Upper lobe of left lung (tissue), 6 donors: ENCODE measurements at places on chromosomes 6 and 20. TPM values are rescaled to one million over a fixed set of nuclear protein-coding genes. Genes with fewer than 3 reads are reported as not detected.
A peak's percentile ranks its signal among the peaks of the same experiment; 100 is the strongest.

BAG2 gene
- total RNA-seq = 7.4 TPM

VGLL2 gene
- total RNA-seq = not detected

DNA sequence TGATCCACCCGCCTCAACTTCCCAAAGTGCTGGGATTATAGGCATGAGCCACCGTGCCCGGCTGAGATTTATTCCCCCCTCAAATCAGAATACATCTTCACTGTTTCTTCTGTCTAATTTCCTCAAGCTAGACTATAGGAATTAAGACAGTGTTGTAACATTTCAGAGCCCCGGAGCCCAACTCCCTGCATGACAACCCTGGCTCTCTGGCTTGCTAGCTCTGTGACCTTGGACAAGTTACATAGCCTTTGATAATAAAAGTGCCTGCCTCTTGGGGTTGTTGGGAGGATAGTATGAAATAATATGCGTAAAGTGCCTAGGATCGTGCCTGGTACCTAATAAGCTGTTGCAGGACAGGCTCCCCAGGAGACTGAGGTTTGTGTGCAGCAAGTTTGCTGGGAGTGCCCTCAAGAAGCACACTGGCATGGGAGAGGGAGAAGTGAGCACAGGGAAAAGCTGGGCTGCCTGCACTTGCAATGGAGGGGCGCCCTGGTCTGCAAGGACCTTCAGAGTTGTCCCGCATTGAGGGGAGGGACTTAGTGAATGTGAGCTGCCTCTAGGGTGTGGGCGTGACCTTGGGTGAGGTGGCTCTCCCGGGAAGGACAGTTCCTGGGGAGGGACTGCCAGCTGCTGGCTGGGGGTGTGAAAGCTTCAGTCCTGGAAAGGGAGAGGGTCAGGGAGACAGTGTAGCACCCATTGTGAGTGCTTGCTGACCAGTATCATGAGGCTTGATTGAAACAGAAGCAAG is 43.4 kb downstream of the TAF8 start:
- DNase-seq = peak; percentile 39

DNA sequence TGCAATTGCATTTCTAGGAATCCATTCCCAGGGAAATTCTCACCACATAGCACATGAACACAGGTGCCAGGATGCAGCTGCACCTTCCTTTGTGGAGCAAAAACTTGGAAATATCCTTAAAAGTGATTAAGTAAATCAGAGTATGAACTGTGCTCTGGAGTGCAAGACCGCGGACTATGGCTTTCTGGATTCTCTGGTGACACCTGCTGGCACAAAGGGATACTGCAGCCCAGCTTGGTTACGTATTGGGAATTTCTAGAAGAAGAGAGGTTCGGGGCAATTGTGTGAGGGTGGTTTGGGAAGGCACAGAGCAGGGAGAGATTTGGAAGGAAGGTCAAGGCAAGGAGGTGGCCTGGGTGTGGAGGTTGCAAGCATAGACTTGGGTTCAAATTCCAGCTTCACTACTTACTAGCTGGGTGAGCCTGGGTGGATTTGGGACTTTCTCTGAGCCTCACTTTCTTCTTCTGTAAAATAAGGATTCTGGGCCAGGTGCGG is 15.9 kb upstream of the PEDS1 start:
- no peak for DNase-seq

DNA sequence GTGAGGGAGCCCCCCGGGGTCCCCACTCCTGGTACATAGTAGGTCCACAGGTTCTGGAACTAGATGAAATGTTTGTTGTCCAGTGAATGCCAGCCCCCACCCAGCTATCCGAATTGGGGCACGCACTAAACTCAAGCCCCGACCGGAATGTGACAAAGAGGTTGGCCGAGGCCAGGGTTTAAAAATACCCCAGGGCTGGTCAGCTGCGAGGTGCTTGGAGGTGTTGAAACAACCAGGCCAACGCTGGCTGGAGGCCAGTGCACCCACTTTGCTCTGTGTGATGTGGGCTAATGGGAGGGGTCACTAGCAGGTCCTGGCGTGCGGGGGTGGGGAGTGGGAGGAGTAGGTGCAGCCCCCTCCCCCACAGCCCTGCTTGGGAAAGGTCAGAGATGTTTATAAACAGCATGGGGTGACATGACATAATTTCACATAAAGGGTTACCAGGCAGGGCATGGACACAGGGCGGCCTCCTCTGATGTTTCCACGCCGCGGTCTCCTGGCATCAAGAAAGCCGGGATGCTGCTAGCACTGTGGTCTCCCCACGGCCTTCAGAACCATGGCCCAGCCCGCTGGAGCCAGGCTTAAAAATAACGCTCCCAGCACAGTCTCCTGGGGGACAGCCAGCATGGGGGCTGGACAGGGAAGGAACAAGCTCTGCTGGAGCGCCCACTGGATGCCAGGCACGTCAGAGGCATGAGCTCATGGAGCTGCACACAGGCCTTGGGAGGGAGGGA is 111.2 kb upstream of the PTPN1 start:
- DNase-seq = peak; percentile 92

DNA sequence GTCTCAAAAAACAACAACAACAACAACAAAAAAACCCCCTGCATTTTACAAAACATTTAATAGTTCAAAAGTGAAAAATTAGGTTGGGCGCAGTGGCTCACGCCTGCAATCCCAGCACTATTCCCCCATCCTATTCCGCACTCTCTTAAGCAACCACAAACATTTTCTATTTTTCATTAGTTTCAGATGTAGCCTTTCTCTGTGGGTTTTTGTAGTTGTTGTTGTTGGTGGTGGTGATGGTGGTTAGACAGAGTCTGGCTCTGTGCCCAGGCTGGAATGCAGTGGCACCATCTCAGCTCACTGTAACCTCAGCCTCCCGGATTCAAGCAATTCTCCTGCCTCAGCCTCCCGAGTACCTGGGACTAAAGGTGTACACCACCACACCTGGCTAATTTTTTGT is 6.4 kb upstream of the GMNN start:
- no peak for DNase-seq

DNA sequence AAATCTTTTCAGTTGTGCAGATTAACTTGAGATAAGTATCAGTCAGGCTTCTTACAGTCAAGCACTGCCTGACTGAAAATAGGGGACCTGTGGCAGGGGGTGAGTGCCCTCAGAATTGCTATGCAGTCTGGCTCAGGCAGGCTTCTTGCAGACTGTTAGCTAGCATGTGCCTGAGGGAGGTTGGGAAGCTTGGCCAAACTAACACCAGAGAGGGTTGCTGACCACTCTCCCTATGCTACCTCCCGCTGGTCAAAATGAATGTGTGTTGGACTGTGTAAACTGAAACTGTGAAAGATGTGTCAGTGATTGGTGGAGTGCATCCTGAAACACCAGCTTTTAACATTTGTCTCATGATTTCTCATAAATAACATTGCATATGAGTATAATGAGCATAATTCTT is 622.3 kb upstream of the IMPG1 start:
- DNase-seq = no peak

- DNase-seq = no peak
Observed at GRCh38 chr20:3165473-3166337, 6.0 kb upstream of the FASTKD5 start.

GRCh38 chr6:12363651-12364381 is 73.7 kb downstream of the EDN1 start:
- peak; percentile 5 for DNase-seq

DNA sequence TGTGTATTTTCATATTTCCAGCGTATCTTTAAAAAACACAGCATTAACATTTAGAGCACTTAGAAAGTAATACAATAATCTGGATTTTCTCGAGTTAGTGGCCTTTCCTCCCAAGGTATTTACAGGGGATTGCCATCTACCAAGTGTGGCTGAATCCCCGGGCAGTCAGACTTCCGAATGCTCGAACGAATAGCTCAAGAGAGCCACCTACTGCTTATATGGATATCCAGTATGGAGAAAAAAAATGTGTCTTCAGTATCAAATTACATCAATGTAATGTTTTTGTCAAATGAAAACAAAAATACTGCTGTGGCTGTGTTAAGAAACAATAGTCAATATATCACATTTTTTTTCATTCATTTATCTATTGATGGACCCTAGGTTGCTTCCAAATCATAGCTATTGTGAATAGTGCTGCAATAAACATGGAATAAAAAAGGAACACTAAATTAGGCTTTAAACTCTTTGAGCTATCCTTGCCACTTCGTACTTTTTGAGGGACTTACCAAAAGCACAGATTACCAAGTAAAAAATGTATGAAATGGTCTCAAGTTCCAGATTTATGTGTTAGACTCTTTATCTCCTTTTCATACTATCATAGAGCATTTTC is 654.5 kb upstream of the PTCHD4 start:
- no peak for DNase-seq
